ENCODE measurements at places on chromosomes 12 and 14.

DNA sequence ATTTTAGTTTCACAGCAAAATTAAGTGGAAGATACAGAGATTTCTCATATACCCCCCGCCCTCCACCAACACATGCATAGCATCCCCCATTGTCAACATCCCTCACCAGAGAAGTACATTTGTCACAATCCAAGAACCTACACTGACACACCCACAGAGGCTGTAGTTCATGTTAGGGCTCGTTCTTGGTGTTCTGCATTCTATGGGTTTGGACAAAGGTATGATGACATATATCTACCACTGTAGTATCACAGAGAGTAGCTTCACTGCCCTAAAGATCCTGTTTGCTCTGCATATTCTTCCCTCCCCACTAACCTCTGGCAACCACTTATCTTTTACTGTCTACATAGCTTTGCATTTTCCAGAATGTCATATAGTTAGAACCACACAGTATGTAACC lies 444.6 kb upstream of the DCN start:
- DNase-seq: no peak

GRCh38 chr12:51415931-51416330 lies 8.7 kb upstream of the SLC4A8 start:
- DNase-seq: no peak

DNA sequence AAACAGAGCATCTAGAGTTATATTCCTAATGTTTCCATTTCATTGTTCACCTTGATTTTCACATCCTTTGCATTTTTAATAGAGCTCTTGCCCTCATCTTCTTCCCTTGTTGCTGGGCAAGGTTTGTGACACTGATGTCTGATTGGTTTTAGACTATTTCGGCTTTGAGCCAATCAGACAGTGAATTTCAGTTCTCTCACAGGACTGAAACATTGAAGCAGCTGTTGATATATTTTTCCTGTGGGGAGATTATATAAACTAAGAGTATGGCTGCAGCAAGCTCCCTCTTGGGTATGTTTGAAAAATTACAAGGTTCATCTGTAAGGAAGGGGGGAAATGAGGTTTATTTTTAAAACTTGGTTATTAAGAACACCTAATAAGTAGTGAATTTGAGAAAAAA lies 51.2 kb downstream of the ATF7IP start:
- DNase-seq: no peak

DNA sequence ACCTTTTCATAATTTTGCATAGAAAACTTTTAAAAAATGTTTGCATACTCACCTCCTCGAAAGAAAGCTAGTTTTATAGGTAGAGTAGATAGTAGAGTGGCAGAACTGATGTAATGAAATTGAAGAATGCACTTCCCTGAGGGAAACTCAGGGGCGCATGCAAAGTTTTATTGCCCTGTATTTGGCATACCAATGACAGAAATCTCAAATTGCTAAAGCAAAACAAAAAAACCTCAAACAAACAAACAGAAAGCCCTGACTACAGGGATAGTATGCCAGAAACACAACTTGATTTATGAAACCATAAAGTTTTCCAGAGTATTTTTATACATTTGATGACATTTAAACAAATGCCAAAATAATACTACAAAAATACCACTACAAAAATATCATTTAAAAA lies 1.8 kb downstream of the RASSF9 start:
- no peak for DNase-seq

GRCh38 chr12:3751151-3752095 lies 1.5 kb downstream of the CRACR2A start:
- DNase-seq: no peak

DNA sequence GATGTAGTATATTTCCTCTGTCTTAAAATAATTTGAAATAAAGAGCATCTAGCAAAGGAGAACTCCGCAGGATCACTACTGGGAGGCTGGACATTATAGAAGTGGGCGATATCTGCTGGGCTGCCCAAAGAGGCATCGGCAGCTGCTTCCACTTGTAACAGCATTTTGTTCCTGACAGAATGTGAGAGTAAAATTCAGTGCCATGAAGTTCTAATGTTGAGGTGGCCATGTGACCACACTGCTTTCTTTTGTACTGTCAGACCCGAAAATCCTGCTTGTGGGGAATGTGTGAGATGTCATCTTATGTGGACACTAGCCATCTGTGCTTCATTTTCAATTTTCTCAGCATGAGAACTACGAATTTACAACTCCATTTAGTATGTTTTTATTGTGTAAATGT lies 151.9 kb downstream of the ACSS3 start:
- no peak for DNase-seq

DNA sequence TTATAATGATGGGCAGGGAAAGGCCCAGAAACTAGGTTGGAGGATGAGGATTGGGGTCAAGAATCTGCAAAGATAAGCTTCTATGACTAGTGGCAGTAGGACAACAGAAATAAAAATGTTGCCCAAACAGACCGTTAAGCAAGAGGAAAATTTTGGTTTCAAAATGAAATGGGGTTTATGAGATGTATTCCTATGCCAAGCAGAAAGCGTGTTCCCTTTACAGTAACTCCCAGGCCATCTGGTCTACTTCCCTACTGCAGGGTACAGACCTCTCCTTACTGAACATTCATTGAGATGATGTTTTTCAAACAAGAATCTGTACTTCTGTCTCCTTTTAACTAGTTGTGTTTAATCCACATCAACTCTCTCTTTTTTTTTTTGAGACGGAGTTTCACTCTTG lies 20.4 kb upstream of the TMEM229B start:
- DNase-seq: no peak

DNA sequence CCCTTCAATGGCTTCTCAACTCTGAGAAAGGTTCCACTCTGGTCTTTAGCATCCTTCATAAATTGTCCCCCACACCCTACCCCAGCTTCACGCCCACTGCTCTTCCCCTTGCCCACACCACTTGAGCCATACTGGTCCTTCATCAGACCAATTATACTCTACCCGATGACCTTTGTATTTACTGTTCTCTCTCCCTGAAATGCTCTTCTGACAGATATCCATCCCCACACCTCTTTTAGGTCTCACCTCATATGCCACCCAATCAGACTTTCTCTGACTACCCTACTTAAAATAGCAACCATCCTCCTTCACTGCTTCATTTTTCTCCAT lies 135.7 kb downstream of the MED13L start:
- no peak for DNase-seq

DNA sequence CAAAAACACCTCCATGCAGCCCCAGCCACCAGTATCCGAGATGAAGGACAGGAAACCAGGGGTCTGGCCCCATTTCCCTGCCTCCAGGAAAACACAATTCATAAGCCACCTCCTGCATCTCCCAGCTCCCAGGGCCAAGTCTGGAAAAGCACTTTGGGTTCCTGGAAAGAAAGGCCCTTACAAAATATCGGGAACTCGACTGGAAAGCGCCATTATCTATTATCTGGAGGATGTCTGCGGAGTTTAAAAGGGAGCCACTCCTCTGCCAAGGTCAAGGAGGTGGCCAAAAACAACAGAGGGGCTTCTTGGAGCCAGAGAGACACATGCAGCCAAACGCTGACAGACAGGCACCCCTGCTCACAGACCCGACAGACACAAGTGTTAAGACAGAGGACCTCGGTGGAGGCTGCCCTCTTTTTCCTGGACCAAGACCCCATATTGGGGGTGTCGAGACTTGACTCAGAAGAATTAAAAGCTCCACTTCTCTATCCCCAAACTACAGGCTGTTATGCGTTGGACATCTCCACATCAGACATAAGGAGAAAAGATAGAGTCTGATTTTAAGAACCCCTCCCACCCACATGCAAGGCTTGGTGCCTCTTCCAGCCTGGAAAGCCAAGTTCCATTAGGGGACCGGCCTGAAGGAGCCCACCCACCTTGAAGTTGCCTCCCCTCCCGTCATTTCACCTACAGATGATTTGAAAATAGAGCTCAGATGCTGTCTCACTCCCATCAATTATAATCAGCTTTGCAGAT lies 9.6 kb downstream of the ACTN1 start:
- DNase-seq: no peak

- no peak for DNase-seq
Observed at GRCh38 chr12:50517421-50518048, 12.8 kb downstream of the DIP2B start.

- no peak for DNase-seq
Observed at GRCh38 chr12:54045401-54045800, 8.2 kb upstream of the HOXC4 start.

- no peak for DNase-seq
Observed at GRCh38 chr14:52307376-52307775, 6.7 kb upstream of the PTGER2 start.

GRCh38 chr12:93836620-93837260 lies 159.6 kb downstream of the CRADD start:
- no peak for DNase-seq

- DNase-seq: no peak
Observed at GRCh38 chr12:106074361-106074705, 64.4 kb downstream of the NUAK1 start.

GRCh38 chr12:31478898-31479297 lies 112.0 kb downstream of the DENND5B start:
- DNase-seq: no peak

- DNase-seq: no peak
Observed at GRCh38 chr12:109994401-109995175, 1.6 kb downstream of the GIT2 start.

DNA sequence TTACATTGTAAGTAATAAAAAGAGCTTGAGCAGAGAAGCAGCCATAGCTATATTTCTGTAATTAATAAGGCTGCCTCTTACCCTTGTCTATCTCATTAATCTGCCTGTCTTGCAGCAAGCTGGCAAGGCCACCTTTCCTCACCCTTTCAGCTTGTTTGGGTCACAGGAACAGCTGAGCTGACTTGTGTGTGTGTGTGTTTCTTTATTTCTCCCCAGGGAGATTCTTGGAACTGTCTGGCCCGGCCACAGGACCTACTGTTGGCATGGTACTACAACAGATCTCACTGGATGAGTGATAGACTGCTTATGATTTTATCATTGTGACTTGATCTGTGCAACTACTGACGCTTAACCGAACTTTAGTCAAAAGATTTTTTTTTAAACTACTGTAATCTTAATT lies 213.7 kb downstream of the SLC2A13 start:
- no peak for DNase-seq

- DNase-seq: no peak
Observed at GRCh38 chr14:103563226-103563620, 463 bp downstream of the COA8 start.

Data from stimulated activated CD8-positive, alpha-beta memory T cell treated with anti-CD3 and anti-CD28 coated beads, Interleukin-15, amount 100 ng/mL, for 24 hours (primary cell).